Pons (tissue), 1 donor: ENCODE measurements at places on chromosomes 2 and 18.

DNA sequence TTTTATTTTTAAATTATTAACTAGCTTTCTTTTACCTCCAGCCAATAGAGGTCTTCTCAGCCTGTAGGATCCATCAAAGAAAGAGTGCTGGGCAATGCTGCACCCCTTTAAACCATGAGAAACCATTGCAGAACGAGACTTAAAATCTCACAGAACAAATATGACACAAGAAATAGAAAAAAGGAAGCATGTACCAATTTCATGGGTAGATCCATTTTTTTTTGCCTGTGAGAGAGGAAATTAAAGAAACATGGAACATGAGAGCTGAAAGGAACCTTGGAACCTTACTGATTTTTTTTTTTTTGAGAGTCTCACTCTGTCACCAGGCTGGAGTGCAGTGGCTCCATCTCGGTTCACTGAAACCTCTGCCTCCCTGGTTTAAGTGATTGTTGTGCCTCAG is 14.0 kb downstream of the HRH4 start:
- no peak for DNase-seq

- DNase-seq: peak; percentile 79
Observed at GRCh38 chr2:1931003-1931914, 186.9 kb upstream of the PXDN start.

- DNase-seq: no peak
Observed at GRCh38 chr18:58789876-58790240, 74.8 kb upstream of the ZNF532 start.

DNA sequence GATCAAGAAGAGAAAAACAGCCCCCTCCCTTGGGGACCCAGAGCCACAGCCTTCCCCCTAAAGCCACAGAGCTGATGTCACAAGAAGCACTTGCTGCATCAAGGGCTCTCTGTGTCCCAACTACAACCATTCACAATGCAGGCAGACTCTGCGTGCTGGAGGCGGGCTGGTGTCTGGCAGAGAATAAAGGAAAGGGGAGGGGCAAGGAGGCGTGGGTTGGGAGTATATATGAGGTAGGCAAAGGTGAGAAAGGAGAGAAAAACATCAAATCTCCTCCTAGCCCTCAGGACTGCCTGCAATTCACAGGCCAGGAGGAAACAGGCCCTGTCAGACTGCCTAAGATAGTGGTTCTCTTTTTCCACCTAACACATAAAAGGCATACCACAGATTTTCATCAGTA is 48.8 kb upstream of the IHH start:
- DNase-seq: peak; percentile 31

DNA sequence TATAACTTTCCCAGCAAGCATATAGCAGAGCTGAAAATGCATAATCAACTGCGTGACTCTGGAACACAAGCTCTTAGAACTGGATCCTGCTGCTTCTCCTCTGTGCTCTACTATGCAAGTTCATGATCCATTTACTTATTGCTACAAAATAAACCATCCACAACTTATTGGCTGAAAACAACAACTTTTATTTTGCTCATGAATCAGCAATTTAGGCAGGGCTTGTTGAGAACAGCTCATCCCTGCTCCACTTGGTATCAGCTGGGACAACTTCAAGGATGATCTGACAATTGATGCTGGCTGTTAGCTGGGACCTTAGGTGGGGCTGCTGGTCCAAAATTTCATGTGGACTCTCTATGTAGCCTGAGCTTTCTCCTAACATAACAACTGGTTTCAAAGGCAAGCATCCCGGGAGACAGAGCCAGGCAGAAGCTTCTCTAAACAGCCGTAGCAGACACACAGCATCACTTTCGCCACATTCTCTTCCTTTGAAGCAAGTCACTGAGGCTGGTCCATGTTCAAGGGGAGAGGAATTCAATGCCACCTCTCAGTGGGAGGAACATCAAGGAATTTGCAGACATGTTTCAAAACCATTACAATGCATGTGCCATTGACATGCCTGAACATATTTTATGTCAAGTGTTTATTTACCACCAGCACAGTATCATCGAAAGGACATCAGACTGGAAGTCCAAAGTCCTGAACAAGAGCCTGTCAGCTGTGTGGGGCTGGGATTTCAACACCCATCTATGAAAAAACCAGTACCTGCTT is 153.1 kb upstream of the PKDCC start:
- DNase-seq: no peak

DNA sequence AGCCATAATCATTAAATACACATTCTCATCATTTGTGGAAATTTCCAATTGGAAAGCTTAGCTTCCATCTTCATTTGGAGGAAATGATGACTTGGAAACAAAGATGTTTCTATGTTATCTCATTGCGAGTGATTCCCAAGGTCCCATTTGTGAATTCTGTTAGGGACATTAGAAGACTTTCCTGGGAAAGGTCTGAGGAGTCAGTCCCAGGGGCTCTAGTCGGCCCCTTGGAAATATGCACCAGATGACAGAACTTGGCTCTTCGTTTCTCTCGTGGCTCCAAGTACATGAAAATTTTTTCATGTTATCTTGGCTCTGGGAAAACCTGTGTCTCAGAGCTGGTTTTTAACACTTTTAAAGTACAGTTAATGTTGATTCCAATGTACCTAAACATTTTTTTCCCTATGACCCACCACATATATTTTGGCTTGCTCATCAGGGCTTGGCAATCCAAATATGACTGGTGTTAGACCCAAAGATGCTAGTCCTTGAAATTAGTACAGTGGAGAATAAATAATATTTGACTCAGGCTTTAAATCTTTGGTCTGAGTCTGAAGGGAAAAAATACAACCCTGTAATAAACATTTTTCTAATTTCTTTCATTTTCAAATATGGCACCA is 15.4 kb upstream of the CAVIN2 start:
- no peak for DNase-seq
